ENCODE measurements at places on chromosomes 5 and 9.

GRCh38 chr5:59790376-59790775, 103.2 kb downstream of the PDE4D start:
- DNase-seq = no peak

DNA sequence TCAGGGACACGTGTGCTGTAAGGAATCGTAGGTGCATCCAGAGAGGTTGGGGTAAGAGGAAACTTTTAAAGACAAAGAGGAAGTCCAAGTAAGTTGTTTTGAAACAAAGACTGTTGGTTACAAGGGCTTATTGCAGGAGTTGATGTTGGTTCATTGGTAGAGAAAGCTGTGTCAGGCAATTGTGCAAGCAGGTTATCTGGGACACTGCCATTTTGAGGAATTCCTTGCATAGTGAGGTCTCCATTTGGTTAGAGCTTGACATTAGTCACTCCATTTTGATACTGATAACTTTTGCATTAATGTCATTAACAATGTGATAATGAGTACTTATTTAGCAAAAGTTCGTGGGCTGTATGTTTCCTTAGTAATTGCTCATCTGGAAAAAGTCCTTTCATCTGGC, 24.9 kb downstream of the CNOT6 start:
- DNase-seq = no peak

- DNase-seq = no peak
Observed at GRCh38 chr5:39055768-39056398, 18.3 kb downstream of the RICTOR start.

- DNase-seq = no peak
Observed at GRCh38 chr5:143302341-143303045, 101.0 kb downstream of the NR3C1 start.

- no peak for DNase-seq
Observed at GRCh38 chr5:28234356-28234968, 1196.1 kb upstream of the CDH9 start.

- no peak for DNase-seq
Observed at GRCh38 chr9:137679695-137680305, 61.0 kb downstream of the EHMT1 start.

- no peak for DNase-seq
Observed at GRCh38 chr5:107615299-107615817, 55.4 kb downstream of the EFNA5 start.

DNA sequence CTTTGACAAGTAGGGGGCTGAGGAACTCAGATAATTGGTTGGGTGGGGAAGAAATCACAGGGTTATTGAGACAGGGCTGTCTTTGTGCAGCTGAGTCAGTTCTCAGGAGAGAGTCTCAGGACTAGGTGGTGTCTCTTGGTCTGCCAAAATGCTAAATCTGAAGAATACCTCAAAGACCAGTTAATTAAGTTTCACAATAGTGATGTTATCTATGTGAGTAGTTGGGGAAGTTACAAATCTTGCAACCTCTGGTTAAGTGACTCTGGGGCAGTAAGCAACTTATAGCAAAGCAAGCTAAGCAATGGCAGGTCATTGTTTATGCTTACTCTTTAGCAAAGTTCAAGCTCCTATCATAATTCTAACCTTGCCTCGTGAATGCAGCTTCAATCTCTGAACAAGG, 53.6 kb downstream of the GIN1 start:
- DNase-seq = no peak

DNA sequence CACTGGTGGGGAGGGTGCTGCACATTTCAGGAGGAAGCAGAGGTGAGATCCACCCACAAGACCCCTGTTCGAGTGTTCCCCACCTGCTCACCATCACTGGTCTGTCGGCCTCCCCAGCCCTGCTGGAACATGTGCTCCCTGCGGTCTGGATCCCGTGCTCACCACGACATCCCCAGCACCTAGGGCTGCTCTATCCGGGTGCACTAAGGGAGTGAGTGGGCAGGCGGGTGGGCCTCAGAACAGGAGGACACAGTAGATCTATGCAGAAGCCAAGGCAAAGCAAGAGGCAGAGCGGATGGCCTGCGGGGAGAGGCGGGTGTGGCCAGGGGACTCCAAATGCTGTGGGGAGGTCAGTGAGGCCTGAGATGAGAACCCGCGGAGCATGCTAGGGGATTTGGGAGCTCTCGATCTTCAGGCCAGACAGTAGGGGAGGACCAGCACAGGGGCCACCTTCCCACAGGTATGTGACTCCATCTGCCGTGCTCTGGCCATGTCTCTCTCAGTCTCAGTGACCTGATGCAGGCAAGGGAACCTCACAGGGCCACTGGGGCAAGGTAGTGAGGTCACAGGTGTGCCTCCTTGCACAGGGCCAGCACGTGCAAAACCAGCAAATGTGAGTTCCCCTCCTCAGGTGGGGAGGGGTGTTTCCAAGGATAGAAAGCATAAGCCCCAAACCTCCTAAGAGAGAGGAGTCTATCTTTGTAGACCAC, 134.2 kb downstream of the ZNF354C start:
- DNase-seq = no peak

- no peak for DNase-seq
Observed at GRCh38 chr5:150989695-150990094, 30.7 kb upstream of the GPX3 start.

GRCh38 chr9:2593744-2594143, 27.8 kb upstream of the VLDLR start:
- DNase-seq = no peak

DNA sequence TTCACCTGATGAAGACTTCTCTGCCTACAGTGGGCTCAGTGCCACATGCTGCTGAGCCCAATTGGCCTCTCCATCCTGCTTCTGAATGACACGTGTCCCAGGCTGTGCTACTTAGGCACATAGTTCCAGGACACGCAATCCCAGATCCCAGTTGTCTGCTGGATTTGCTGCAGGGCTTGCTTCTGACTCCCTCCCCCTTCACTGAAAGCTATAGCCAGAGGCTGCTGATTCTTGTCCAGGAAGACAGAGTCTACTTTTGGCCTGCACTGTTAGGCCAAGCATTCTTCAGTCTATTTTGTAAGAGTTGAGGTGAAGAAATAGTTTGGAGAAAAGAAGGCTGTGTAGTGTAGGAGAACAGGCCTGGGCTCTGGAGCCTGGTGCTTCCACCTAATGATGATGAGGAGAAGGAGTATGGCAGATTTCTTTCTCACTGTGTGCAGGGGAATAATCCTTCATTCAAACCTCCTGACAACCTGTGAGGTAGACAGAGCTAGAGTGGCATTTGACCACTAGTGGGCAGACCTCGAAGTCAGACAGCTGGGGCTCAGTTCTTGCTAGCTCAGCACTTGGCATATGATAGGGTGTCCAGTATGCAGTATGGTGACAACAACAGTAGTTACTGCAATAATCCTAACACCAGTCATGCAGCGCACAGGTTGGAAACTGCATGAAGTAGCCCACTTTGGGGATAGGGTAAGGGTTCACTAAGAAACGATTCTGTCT, 19.5 kb upstream of the ASPN start:
- DNase-seq = no peak

DNA sequence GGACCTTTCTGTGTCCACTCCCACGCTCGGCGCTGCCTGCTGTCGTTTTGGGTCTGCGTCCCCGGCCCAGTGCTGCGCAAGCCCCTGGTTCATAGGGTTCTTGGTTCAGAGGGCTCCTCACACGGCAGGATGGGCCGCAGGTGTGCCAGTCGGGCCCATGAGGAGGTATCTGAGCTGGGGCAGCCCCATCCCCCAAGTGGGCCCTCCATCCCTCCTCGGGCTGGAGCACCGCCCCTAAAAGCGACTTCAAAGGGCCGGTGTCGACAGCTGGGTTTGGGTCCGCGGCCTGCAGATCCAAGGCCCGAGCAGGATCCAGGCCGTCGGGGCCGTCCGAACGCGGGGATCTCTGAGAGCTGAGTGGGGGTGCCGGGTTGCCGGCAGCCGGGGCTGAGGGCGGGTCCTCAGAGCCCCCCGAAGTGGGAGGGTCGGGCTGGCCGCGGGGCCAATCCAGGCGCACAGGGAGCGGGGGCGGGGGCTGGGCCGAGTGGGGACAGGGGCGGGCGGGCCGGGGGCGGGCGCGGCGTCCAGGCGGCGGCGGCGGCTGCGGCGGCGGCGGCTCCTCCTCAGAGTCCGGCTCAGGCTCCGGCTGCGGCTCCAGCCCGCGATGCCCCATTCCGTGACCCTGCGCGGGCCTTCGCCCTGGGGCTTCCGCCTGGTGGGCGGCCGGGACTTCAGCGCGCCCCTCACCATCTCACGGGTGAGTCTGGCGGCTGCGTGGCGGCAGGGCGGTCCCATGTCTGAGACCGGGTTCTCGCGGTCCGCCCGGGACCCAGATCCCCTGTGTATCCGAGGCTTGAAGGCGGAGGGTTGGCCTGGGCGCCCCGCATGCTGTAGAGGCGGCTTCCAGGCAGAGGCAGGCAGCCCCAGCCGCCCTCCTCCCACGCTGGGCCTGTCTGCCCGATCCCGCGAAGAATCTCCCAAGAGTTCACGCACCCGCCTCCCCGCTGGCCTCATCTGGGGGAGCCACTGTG, at the start of gene PDLIM4:
Gene PDLIM4, plus strand, starts transcription at position 566 of the 971 bp plus-strand sequence. Its CDS starts 39 bp downstream, at position 605.
- peak; percentile 11 for DNase-seq

GRCh38 chr5:154754460-154755360, 467 bp upstream of the LARP1 start:
- DNase-seq = peak; percentile 97

- DNase-seq = no peak
Observed at GRCh38 chr5:95967236-95967635, 5.6 kb upstream of the ELL2 start.

- DNase-seq = no peak
Observed at GRCh38 chr5:8634219-8634618, 765.3 kb downstream of the MTRR start.

DNA sequence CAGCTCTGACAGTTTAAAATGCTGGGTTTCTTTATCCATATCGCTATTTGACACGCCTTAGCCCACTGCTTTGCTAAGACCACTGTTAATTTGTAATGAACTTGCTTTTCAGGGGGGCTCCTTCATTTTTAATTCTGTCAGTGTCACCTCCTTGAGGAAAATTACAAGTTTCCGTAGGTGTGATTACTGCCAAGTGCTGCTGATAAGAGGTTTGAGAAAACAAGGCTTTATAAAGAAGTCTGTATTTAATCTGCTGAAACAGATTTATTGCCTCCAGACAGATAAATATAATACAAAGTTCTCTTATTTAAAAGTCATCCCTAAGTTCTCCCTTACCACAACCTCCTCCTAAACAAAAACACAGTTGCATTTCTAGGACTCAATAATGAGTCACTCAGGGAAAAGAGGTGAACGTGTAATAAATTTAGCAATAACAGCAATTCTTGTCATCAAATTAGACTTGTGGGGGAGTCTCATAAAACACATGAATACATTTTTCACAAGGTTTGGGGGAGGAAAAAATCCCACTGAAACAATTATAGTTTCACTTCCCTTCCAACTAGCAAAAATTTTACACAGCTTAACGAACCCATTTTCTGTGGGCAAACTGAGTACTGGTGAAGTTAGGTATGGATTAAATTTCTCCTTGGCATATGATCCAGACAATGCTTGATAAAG, 72.8 kb downstream of the MAPKAP1 start:
- no peak for DNase-seq

DNA sequence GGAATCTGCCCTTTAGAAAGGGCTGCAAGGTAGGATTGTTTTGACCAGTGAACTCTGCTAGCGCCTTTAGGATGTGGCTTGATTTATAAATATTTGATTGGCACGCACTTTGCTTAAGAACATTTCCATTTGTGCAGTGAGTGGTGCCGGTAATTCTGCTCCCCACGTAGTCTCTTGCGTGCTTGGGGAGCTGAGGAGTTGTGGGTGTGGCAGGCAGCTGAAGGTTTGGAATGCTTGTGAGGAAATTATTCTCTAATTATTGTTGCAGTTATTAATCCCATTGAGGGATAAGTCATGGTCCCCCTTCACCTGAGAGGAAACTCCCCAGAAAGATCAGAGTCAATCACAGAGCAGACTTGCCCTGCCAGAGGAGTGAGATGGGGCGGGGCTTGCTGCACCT, 76.7 kb downstream of the FGF1 start:
- no peak for DNase-seq

- no peak for DNase-seq
Observed at GRCh38 chr9:109205526-109205925, 38.5 kb upstream of the FRRS1L start.

GRCh38 chr9:115167175-115167574, 49.2 kb upstream of the TNC start:
- no peak for DNase-seq

DNA sequence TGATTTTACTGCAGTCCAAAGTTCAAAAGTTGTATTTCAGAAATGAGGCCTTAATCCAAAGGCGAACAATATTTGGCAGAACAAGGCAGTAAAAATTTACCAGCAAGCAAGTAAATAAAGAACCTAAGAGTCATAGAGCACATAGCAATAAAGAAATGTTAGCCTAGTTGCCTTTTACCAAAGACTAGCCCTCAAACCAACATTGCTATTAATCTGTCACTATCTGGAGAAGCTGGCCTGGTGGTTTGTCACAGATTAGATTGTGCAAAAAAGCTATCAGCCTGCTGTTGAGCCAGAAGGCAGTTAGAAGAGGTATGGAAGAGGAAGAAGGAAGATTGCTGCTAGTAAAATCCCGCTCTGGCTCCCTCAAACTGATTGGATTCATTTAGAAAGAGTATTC, 304.7 kb upstream of the KLF4 start:
- DNase-seq = no peak

- no peak for DNase-seq
Observed at GRCh38 chr5:59356813-59357380, 536.6 kb downstream of the PDE4D start.

GRCh38 chr5:52786949-52787599, 642 bp upstream of the ITGA1 start:
- no peak for DNase-seq

- no peak for DNase-seq
Observed at GRCh38 chr5:2187687-2188086, 305.0 kb upstream of the IRX4 start.

DNA sequence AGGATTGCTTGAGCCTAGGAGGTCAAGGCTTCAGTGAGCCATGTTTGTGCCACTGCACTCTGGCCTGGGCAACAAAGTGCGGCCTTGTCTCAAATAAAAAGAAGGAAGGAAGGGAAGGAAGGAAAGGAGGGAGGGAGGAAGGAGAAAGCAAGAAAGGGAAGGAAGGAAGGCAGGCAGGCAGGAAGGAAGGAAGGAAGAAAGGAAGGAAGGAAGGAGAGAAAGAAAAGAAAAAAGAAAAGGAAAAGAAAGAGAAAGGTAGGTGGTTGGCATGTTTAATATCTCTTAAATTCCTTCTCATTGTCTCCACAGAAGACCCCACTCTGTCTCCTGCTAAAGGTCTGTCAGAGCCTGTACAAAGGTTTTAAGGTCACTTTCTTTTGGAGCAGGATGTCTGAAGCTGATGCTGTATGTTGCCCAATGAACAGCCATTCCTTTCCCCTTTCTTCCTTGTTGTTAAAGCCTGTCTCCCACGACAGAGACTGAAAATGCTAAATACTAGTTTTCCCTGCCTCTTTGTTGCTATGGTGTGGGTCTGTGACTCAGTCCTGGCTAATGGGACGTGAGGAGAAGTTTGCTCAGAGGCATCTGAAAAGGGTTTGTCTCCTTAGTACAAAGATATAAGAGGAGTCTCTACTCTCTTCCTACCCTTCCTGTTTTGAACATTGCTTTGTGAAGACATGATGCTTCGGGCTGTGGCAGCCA, 213.3 kb downstream of the PCSK1 start:
- DNase-seq = no peak

GRCh38 chr9:79480639-79481038, 91.1 kb upstream of the TLE4 start:
- no peak for DNase-seq
